Thyroid gland (tissue), 4 donors: ENCODE measurements at places on chromosomes 1 and 21. TPM values are rescaled to one million over a fixed set of nuclear protein-coding genes. Genes with fewer than 3 reads are reported as not detected.

GRCh38 chr1:10415211-10415930 lies 14.9 kb upstream of the CENPS start:
- peak; percentile 21 for DNase-seq

GRCh38 chr1:51863384-51863783 lies 15.1 kb downstream of the NRDC start:
- DNase-seq = no peak

DNA sequence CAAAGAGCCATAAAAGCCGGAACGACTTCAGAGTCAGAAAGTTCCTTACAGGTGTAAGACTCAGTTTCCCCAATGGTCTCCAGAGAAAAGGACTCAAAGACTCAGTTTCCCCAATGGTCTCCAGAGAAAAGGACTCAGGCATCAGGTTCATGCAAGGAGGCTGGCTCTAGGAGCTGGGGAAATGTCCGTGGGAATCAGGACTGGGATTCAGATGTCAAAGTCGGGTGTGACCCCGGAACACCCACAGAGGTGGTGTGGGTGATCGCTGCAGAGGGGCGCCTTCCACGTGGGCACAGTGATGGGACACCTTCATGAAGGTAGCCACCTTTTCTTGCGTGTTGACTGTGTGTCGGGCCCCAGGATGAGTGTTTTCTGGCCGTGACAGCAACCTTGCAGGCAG lies 340.8 kb downstream of the NPHP4 start:
- no peak for DNase-seq

DNA sequence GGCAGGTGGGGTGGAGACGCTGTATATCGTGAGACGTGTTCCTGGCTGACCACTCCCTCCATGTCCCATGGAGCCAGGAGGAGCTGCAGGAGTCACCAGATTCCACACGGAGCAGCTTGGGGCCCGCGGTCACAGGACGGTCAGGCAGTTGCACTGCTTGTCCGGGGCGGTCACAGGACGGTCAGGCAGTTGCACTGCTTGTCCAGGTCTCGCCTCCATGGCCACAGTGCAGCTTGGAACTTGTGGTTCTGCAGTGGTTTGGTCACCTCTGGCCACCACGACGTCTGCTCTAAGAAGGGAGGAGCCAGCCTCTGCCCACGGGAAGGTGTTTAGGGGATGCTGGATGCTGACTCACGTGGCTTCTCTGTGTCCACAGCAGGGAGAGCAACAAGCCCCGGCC lies 33.0 kb downstream of the SLX9 start:
- DNase-seq = no peak

DNA sequence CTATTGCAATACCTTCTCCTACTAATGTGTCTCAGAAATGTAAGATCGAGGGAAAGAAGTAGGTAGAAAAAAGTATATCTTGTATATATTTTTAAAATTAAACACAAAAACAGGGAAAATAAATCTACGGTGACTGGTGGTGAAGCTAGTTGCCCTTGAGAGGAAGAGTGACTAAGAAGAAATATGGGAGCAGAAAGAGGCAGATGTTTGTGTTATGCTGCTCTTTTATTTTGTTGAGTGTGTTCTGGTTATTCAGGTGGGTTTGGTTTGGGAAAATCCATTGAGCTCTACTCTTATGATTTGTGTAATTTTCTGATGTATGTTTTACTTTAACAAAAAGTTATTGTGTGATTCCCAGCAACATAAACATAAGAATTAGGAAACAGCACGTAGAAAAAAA lies 444.9 kb upstream of the B3GALT2 start:
- DNase-seq = no peak

TMEM79 gene
- total RNA-seq = 2.1 TPM
